Fibroblast of upper back skin (primary cell): ENCODE measurements at places on chromosomes 16 and 17.
A peak's percentile ranks its signal among the peaks of the same experiment; 100 is the strongest.

DNA sequence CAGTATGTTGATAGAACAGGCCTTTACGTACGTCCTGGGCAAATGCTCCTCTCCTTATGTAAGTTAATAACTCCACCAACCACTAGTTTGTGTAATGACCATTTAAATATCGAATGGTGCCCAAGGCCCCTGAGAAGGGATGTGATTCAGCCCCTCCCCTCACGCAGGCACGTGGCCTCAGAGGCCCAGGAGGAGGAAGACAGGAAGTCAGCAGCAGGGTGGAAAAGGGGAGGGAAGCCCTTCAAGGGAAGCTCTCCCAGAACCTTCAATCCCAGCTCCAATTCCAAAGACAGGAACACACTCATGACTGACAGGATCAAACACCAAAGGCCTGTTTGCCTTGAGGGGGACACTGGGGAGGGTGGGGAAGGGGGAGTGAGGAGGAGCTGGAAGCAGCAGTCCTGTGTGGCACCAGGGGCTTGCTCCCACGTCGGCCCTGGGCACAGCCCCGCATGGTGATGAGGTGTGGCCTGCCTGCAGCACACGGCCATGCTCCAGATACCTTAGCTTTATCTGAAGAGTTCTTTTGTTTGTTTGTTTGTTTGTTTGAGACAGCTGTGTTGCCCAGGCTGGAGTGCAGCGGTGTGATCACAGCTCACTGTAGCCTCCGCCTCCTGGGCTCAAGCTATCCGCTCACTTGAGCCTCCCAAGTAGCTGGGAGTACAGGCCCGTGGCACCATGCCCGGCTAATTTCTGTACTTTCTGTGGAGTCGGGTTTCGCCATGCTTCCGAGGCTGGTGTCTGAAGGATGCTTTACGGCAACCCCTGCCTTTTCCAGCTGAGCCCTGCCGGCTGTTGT is 105.0 kb downstream of the ZNF778 start:
- DNase-seq: peak; percentile 83

DNA sequence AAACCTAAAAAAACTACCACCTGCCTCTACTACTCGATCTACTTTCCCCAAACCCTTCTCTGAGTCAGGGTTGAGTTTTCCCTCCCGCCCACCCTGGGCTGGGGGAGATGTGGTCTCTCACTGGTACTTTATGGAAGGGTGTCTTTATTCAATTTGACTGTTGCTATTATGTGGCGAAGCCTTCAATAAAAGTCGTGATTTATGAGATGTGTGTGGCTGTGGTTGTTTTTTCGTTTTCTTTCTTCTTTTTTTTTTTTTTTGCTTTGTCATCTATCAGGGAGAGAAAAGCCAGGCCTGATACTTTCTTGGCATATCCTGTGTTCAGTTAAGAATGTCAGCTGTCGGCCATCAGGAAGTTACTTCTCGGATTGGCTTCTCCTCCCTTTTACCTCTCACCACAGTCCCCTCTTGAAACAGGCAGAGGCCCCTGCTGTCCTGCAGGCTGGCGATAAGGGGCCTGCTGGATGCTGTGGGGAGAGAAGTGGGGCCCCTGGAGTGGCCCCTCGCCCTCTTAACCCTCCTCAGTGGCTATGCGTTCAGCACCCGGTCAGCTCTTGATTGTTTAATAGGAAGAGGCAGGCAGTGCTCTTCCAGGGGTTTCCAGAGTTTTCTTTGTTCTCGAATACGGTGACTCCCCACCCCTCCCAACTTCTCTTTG is 123.0 kb downstream of the MSI2 start:
- peak; percentile 47 for DNase-seq

DNA sequence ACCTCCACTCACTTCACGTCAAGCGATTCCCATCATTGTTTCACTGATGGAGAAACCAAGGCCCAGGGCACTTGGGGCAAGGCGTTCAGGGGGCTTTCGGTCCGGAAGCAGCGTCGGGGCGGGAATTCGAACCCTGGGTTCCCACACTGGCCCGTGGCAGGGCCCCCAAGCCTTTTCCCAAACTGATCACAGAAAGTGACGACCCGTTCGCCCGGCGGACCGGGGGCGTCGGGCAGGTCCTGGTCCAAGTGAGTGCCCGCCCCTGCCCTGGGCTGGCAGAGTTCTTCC is 856 bp upstream of the MON1B start:
- DNase-seq: no peak

DNA sequence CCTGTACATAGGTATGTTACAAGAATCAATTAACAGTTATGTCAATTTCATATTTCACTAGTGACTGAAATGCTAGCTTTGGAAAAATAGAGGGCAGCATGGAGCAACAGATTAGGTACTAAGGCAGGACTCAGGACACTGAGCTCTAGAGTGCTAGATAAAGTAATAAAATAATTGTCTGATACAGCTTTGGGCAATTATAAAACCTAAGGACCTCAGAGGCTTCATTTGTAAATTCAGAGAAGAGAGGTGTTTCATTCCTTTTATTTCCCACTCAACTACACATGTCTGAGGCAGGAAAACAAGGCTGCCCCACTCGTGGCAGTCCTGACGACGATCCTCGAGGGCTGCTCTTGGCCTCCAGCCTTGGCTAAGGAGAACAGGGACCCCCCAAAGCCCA is 81.5 kb downstream of the CA4 start:
- DNase-seq: peak; percentile 27

- DNase-seq: no peak
Observed at GRCh38 chr17:62906881-62907280, 59.2 kb upstream of the TANC2 start.

DNA sequence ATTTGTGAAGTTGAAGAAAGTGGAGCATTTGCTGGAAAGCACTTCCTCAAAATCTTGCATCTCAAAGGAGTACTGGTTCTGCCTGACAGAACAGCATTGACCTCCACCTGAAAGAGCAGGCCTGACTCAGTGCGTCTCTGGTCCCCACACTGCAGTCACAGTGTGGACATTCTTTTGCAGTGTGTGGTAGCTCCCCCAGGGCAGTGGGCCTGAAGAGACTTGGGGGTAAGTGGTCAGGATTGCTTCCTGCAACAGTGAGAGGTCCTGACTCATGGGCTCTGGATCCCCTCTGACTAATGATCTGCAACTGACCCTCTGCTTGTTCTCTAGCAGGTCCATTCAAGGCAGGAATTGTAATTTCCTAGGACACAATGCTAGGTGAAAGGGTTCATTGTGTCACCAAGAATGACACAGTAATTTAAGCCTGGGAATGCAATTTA is 204.9 kb upstream of the KCNJ16 start:
- DNase-seq: peak; percentile 83

- peak; percentile 35 for DNase-seq
Observed at GRCh38 chr17:56629531-56630075, 36.1 kb downstream of the NOG start.

GRCh38 chr16:31528523-31529107 is 915 bp downstream of the AHSP start:
- no peak for DNase-seq

- peak; percentile 46 for DNase-seq
Observed at GRCh38 chr17:71753070-71753469, 367.8 kb upstream of the SOX9 start.

DNA sequence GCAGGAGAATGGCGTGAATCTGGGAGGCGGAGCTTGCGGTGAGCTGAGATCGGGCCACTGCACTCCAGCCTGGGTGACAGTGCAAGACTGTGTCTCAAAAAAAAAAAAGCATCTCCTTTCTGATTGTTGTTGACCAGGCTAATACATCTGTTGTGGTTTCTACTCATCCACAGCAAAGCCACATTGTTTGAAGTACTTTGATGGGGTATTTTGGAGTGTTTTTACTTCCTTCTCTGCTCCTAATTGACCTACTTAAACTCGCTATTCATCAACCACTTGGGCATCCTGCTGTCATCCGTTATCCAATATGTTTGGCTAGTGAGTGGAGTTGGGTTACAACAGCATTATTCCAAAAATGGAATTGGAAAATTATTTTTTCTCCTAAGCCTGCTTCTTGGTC is 3.5 kb upstream of the CDC27 start:
- DNase-seq: peak; percentile 19

GRCh38 chr16:58366247-58367031 is 25.8 kb upstream of the GINS3 start:
- DNase-seq: peak; percentile 44

- no peak for DNase-seq
Observed at GRCh38 chr17:64998436-64999190, 57.9 kb downstream of the GNA13 start.

- no peak for DNase-seq
Observed at GRCh38 chr17:28528327-28529012, 22.3 kb downstream of the FOXN1 start.

DNA sequence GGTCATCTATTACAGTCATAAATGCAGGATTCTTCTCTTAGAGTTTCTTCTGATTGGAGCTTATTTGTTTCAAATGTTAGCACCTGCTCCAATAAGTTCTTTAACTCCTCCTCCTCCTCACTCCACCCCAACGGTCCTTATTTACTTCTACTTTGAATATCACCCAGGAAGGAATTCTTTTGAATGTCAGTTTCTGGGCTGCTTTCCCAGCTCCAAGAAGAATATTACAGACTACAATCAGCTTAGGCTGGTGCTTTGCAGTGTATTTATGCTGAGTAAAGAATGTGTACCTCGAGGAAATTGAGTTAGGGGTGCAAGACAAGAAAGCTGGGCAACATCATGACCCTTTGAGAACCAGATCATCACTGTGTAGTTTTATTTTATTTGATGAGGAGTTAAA is 30.8 kb downstream of the MAP3K3 start:
- DNase-seq: no peak

GRCh38 chr16:62386411-62386810 is 350.2 kb upstream of the CDH8 start:
- no peak for DNase-seq

DNA sequence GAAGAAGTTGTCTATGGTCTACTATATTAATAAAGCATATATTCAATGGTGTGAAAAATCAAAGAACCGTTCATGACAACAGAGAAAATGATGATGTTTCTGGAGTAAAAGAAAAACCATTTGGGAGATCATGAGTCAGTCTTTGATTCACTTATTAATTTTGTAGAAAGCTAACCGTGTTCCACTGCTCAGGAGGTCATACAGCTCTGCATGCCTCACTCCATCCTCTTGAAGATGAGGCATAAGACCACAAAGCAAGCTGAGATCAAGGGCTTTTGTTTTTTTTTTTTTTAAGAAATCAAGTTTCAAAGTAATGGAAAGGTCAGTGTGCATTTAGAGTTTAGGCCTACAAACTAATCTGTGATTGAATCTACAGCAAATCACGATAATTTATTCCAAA is 206.4 kb downstream of the CEP112 start:
- DNase-seq: peak; percentile 34
